ENCODE measurements at places on chromosomes 11 and 22. TPM values are rescaled to one million over a fixed set of nuclear protein-coding genes. Genes with fewer than 3 reads are reported as not detected.

Gene FGF3
- not detected for total RNA-seq

Gene DNHD1
- total RNA-seq, result 8.0 TPM

Gene PRG3
- not detected for total RNA-seq

Gene OR10A2
- not detected for total RNA-seq

Gene C11orf42
- total RNA-seq, result not detected

- H3K27me3 ChIP-seq, result peaks cover 54% of the 10 kb centered on the region
- H3K4me3 ChIP-seq, result no peak overlapping the region
- DNase-seq, result no peak
- no peaks in the 10 kb centered on the region for H3K4me1 ChIP-seq
These were observed 2.5 kb downstream of the OR6X1 start for GRCh38 chr11:123751781-123752180.

DNA sequence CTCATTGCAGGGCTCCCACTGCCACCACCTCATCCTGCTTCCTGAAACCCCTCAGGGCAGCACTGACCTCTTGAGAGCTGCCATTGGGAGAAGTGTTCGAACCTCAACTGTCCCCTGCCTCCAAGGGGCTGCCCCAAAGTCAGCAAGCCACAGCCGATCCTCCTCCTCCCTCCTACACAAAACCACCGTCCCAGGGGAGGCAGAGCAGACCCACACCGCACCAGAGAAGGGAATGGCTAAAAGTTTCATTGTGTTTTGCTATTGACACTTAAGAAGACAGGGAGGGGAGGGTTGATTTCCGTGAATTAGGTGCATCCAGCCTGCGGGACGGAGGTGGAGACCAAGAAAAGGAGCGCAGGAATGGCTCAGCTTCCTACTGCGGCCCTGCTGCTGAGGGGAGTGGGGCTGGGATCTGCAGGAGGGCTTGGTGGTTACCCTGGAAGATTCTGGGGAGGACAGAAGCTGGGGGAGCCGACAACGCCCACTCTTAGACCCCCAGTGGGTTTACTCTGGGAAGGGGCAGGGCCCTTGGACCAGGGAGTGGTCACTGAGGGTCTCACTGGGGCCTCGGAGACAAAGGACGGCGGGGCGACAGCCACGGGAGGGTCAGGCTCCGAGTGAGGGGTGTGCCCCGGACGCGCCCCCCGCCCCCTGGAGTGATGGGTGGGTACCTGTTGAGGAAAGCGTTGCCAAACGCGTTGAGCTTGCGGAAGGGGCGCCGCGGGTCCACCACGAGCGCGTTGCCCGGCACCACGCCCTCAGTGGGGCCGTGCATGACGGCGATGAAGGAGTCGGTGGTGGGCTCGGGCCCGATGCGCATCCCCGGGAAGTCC lies 815 bp downstream of the EHD1 start:
- H3K36me3 ChIP-seq, result peaks cover 28% of the 10 kb centered on the region
- no peak for DNase-seq
- H3K4me1 ChIP-seq, result peaks cover 22% of the 10 kb centered on the region
- H3K4me3 ChIP-seq, result peak overlapping the region; percentile 95
- H3K27me3 ChIP-seq, result no peaks in the 10 kb centered on the region
